ENCODE measurements at places on chromosomes 4 and X. TPM values are rescaled to one million over a fixed set of nuclear protein-coding genes. Genes with fewer than 3 reads are reported as not detected.

Gene SLC9B2
- 8.2 TPM for polyA plus RNA-seq

Gene MAGIX
- polyA plus RNA-seq = 4.3 TPM

Gene ZNF280C
- polyA plus RNA-seq = 10.2 TPM

Gene ADH1A
- 2.3 TPM for polyA plus RNA-seq

Gene SRPX2
- polyA plus RNA-seq = 16.9 TPM

Gene ASB12
- 0.53 TPM for polyA plus RNA-seq

Gene MAGEE2
- 0.70 TPM for polyA plus RNA-seq

Gene KCNE5
- polyA plus RNA-seq = 4.8 TPM

Gene STAP1
- polyA plus RNA-seq = 0.20 TPM

Gene DKK2
- 1.7 TPM for polyA plus RNA-seq

Gene TLR6
- polyA plus RNA-seq = 1.0 TPM

Gene MTMR8
- polyA plus RNA-seq = 2.0 TPM

Gene RAB39B
- polyA plus RNA-seq = 4.0 TPM

Gene ATOH1
- not detected for polyA plus RNA-seq

Gene TLR2
- 9.8 TPM for polyA plus RNA-seq

Gene BEX1
- 60.3 TPM for polyA plus RNA-seq

Gene HTRA3
- 7.2 TPM for polyA plus RNA-seq

Gene ABLIM2
- polyA plus RNA-seq = 6.8 TPM

Gene DGKK
- polyA plus RNA-seq = 13.0 TPM

Gene MAGEA11
- not detected for polyA plus RNA-seq

Gene BTC
- polyA plus RNA-seq = 7.8 TPM

Gene CT47A7
- polyA plus RNA-seq = not detected

Gene AMOT
- polyA plus RNA-seq = 80.5 TPM

Gene SPACA5
- 0.58 TPM for polyA plus RNA-seq

Gene CXCL8
- polyA plus RNA-seq = 0.63 TPM

Gene RIBC1
- 4.8 TPM for polyA plus RNA-seq

Gene RAB33A
- polyA plus RNA-seq = 0.52 TPM

Gene RTL3
- polyA plus RNA-seq = not detected

Measured in left kidney (tissue), 8 donors.